Suppressor macrophage (primary cell): ENCODE measurements at places on chromosomes 4 and X.

- DNase-seq, result no peak
Measured at GRCh38 chr4:7182616-7183015, 9.7 kb upstream of the SORCS2 start.

GRCh38 chrX:68659385-68659784, 11.9 kb downstream of the STARD8 start:
- no peak for DNase-seq

DNA sequence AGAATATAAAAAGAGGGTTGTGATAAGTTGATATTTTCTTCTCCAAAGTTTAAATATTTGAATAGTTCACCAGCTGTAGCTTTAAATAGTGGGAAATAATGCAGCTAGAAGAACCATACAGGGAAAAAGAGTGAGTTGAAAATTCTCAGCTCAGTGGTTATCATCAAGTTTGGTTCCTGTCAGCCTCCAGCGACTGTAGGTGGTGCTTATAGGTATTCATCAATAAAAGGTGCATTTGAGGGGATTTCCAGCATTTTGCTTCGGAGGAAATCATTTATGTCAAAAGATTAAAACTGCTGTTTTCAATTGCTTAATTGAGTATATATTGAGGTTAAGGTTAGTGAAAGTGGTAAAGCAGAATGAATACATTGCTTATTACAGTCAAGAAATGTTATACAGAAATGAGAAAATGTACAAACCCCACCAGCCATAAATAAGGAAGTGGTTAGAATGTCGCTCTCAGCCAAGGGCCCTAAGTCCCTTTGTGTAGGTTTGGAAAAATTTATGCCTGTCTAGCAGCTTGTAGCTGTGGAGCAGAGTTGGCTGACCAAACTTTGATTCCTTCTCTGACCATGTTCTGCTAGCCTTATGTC, 532.9 kb upstream of the FTHL17 start:
- DNase-seq, result no peak

- no peak for DNase-seq
Measured at GRCh38 chr4:141153751-141154510, 20.7 kb upstream of the RNF150 start.

- DNase-seq, result peak; percentile 44
Measured at GRCh38 chr4:89294573-89295269, 12.9 kb downstream of the GPRIN3 start.

GRCh38 chr4:1978741-1979476, 29.9 kb downstream of the NELFA start:
- DNase-seq, result no peak

GRCh38 chr4:140308366-140309123, 64.9 kb upstream of the SCOC start:
- peak; percentile 9 for DNase-seq

- DNase-seq, result no peak
Measured at GRCh38 chr4:94590493-94590892, 138.8 kb downstream of the PDLIM5 start.

DNA sequence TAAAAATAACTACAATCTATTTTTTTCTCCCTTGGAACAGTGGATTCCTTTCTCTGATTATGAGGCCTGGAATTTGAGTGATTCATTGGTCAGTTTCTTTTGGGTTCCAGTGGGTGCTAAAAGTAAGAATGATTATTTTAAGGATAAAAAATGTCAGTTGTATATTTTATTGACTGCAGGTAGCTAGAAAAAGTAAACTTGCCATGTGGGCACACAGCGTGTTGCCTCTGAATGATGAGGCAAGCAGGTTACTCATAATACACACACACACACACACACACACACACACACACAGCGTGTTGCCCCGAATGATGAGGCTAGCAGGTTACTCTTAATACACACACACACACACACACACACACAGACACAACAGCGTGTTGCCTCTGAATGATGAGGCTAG, 13.8 kb downstream of the GALNT7 start:
- DNase-seq, result no peak

DNA sequence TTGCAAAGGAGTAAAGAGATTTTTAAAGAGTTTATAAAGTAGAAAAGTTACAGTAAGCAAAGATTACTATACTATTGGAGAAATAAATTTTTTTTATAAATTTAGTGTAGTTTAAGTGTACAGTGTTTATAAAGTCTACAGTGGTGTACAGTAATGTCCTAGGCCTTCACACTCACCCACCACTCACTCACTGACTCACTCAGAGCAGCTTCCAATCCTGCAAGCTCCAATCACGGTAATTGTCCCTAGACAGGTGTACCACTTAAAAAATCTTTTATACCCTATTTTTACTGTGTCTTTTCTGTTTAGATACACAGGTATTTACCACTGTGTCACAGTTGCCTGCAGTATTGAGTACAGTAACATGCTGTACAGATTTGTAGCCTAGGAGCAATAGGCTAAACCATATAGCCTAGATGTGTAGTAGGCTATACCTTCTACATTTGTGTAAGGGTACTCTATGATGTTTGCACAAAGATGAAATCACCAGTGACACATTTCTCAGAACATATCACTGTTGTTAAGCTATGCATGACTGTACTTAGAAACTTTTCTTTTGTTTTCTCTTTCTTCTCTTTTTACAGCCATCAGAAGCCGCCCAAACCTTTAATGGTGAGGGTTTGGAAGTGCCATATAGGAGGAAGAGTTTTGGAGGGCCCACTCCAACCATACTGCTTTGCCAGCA, 11.8 kb upstream of the SH3RF1 start:
- no peak for DNase-seq

- no peak for DNase-seq
Measured at GRCh38 chrX:123291623-123292022, 107.5 kb downstream of the GRIA3 start.

DNA sequence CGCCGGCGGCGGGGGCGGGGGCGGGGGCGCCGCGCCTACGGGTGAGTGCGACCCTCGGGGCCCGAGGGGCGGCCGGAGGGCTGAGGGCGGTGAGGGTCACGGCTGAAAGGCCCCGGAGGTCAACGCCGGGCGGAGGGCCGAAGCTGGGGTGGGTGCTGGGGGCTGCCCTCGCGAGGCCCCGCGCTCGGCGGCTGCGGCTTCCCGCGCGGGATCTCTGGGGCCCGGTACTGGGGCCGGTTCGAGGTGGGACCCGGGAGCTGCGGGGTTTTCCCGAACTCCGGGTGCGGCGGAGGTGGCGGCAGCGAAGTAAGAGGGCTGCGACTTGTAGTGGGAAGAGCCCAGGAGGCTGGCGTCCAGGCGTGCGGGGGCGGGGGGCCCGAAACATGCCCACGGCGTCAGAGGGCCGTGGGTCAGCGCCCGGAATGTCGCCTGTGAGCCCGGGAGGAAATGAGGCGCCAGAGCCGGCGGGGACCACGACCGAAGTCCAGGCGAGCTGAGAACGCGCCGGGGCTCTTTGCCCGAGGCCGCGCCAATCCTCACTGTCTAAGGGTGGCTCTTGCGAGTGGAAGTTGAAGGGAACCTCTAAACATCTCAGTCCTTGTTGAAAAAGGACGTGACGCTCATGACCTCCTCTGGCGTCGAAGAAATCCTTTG, 407 bp downstream of the IL13RA1 start:
- DNase-seq, result peak; percentile 26

DNA sequence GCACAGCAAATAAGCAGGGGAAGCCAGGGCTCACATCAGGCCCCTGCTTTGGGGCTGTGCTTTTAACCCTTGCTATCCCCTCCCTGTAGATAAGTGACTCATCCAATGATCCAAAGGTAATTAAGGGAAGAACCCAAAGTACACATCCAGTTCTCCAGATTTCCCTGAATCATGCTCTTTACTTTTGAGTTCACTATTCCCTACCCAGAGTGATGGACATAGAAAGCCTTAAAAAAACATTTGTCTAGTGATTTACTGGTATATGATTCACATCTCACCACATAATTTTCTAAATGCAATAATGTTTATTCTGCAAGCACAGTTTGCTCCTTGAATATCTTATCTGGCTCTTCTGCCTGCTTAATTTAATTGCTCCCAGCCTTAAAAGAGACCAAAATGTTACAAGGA, 136.2 kb downstream of the PPP3CA start:
- DNase-seq, result no peak

DNA sequence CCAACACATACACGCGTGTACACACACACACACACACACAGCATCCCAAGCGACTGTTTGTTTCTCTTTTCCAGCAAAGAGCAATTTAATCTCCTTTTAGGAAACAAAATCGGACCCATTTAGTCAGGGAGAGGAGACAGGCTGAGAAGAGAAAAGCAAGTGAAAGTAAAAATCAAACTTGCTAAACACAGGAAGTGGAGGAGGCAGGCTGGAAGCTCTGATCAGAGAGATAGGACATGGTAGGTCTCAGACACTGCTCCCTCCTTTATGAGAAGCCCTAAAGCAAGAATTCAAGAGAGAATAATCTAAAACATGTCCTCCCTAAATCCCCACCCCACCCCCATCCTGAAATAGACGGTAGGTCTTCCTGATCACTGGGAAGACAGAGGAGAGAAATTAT, 62.3 kb downstream of the GPC3 start:
- DNase-seq, result no peak

- DNase-seq, result peak; percentile 75
Measured at GRCh38 chrX:109485470-109486340, 3.8 kb upstream of the GUCY2F start.

DNA sequence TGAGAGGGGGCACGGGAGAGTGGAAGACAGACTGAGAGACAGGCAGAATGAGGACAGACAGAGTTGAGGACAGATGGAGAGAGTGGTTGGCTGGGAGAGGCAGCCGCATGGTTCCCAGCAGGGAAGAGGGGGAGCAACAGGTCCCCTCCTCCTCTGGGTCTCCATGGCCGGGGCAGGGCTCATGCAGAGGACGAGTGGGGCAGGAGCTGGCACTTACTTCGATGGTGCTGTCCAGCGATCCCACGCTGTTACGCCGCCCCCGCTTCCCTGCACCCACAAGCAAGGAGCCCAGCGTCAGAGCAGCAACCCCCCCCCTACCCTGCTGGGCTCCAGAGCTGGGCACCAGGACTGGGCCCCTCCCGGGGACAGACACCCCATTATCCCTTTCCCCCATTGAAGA, 10.6 kb upstream of the KDM5C start:
- no peak for DNase-seq

DNA sequence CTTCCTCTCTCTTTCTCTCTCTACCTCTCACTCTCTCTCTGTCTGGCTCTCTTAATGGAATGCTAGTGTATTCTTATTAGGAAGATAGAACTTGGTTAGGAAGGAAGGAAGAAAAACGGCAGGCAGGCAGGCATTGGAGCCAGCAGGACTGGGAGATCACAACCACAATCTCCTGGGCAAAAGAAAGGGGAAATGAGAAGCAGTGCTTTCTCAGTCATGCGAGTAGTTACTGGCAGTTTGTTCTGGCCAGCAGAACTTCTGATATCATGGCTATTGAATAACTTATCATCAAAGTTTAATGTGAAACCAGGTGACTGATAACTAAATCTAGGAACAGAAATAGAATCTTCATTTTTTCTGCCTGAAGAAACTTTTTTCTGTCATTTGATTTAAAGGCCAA, 60.9 kb upstream of the PAGE1 start:
- DNase-seq, result no peak

DNA sequence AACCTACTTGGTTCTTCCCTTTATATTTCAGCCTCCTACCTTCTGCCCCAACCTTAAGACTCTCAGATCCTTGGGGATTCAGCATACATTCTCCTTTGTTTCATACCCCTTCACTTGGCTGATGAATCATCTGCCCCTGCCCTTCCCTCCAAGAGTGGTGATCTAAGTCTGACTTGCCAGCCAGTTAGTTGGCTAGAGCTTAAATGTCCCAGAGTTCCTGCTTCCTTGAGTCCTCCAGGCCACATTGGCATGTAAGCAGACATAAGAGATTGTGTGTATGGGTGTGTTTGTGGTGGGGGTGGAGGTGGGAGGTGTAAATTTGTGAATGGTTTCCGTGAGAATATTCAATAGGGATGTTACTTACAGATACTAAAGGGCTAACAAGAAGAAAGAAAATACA, 3.7 kb upstream of the TEX13D start:
- no peak for DNase-seq

- no peak for DNase-seq
Measured at GRCh38 chr4:182554736-182555135, 311.5 kb downstream of the TENM3 start.

DNA sequence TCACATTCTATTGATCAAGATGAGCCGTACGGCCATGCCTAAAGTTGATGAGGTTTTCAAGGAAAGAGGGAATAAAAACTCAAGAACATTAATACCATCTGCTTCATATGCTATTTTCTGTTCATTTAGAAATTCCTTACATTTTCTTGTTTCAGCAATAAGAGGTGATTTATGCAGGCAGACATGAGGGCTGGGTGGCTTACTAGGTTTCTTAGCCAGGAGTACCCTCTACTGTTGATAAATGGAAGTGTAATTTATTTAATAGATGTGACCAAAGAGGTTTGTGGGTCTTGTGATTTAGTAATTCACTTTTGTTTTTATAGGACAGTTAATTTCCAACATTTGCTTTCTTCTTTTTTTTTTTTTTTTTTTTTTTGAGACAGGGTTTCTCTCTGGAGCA, 6.4 kb upstream of the SMIM9 start:
- peak; percentile 73 for DNase-seq

DNA sequence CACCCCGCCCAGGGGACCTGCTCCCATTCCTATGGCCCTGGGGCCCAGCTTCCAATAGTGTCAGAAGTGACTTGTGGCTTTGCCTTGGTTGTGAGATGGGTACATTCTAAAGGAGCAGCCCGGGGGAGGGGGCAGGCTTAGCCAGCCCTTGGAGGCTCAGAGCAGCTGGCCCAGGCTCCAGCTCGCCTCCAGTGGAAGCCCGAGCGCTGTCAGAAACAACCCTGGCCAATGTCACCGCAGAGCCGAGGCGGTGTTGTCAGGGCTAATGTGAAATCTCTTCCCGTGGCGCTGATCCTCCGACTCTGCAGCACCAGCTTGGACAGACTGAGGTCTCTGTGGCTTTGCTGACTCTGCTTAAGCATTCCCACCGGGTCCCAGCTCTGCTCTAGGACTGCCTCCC, 29.2 kb upstream of the ZNF81 start:
- no peak for DNase-seq

DNA sequence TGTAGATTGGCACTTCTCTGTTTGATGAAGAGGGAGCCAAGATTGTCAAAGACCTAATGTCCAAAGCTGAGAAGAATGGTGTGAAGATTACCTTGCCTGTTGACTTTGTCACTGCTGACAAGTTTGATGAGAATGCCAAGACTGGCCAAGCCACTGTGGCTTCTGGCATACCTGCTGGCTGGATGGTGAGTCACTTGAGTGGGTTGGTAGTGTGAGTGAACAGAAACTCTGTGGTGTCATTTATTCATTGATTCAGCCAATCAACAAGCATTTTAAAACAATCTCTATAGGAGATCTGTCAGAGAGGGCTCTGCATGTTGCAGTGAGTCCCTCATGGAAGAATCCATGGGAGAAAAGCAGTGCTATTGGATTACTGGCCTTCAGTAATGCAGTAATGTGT, 16.3 kb downstream of the TAF9B start:
- no peak for DNase-seq

- DNase-seq, result no peak
Measured at GRCh38 chrX:108186811-108187210, 95.2 kb downstream of the ATG4A start.

DNA sequence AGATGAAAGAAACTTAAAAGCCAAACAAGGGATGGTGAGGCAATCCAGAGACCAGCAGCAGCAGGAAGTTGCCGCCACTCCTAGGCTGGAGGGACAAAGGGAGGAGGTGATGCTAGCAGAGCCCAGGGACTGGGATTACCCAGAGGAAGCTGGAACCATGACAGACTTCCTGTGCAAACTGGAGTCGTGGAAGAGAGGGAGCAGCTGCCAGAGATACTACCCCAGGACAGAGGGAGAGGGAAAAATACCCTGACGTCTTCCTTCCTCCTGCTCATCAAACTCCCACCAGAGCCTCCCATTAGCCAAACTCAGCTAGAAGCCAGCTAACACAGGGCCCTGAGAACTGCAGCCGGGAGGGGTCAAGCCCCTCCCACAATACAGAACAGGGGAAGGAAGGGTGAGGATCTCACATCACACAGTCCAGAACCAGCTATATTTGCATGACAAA, 101.2 kb upstream of the KLF3 start:
- DNase-seq, result peak; percentile 73
